ENCODE measurements at places on chromosomes 4 and X. TPM values are rescaled to one million over a fixed set of nuclear protein-coding genes. Genes with fewer than 3 reads are reported as not detected.

The AFM gene
- not detected for polyA plus RNA-seq

The NFXL1 gene
- polyA plus RNA-seq: 22.1 TPM

The NOX1 gene
- 0.85 TPM for polyA plus RNA-seq

The NKX6-1 gene
- not detected for polyA plus RNA-seq

The ARMCX4 gene
- polyA plus RNA-seq: 31.9 TPM

- DNase-seq: no peak
Observed at GRCh38 chr4:1470393-1470670, 64.1 kb upstream of the NKX1-1 start.

- DNase-seq: no peak
Observed at GRCh38 chrX:136143711-136144110, 3.6 kb upstream of the FHL1 start.

GRCh38 chr4:150821641-150822040 is 193.4 kb downstream of the LRBA start:
- no peak for DNase-seq

- no peak for DNase-seq
Observed at GRCh38 chr4:74203467-74203866, 45.5 kb downstream of the MTHFD2L start.

DNA sequence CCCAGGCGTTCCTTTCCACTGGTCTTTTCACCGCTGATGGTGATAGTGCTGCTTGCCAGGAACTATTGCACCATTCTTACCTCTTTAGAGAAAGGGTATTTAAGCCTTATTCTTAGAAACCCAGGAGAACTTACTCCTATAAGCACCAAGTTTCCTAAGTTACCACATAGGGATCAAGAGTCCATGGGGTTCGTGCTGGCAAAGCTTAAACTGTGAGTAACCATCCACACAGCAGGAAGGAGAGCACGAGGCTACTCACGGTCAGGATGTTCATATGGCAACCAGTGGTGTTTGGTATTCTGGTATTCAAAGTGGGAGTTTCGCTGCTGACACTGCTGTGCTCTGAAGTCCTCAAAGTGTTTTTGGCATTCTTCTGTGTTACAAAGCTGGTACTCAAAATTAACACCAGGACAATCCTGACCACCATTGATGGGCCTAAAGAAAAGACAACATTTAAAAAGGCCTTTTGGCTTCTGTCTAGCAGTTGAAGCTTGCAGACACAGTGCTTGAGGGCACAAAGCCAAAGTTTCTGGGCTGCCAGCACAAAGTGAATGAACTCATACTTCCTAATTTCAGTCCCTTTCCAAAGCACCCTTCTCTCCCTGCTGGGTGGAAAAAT is 256.9 kb downstream of the ADAMTS3 start:
- DNase-seq: peak; percentile 66

DNA sequence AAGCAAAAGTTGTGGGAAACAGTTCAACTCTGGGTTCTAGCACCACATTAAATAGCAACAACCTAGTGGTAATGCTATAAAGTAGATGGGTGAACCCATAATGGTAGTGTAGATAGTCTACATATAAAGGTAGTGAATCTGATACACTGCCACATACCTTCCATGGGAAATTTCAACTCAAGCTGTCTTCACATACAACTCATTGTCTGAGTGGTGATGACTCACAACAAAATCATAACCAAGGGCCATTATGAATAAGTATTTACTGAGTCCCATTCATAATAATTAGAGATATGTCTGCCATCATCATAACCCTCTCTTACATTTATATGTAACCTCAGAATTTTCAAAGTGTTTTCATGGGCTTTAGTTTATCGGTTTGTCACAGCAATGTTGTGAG is 34.8 kb downstream of the EGF start:
- no peak for DNase-seq
